ENCODE measurements at places on chromosomes 1 and 21.

DNA sequence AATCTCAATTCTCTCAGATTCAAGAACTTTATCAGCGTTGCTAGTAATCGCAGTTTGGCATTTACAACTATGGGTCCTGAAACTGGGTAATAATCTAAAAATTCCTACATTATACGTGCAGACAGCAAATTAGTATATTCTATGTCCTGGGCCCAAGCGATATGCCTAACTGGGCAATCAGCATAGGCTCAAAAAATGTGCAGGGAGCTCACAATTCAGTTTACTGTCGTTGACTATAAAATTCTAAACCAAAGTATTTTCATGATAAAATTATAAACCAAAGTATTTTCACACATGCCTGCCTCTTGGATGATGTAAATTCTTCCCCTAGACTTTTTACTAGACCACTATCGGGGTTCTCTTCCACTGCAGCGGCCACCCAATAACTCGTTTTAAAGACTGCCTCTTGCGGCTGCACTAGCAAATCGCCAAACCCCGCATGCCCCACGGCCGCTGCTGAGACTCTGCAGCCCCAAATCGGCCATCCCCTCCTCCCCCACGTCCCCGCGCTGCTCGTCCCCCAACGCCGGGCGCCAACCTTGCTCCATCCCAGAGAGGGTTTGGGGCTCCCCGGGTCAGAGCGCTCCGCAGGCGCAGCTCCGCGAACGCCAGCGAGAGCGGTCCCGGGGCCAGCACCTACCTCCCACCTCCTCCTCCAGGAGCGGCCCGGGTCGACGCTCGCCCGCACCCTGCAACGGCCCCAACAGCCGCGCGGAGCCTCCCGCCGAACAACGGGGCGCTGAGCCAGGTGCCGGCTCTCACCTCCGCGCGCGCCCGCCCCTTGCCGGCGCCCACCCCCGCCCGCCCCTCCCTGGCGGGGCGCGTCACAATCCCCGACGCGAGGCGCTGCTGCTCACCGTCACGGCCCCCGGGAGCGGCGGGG, 506 bp downstream of the SSX2IP start:
- DNase-seq, result no peak

- no peak for DNase-seq
These were observed 9.0 kb downstream of the DBT start for GRCh38 chr1:100240631-100241030.

- DNase-seq, result no peak
These were observed 265 bp downstream of the NRDC start for GRCh38 chr1:51878308-51878615.

GRCh38 chr21:38243732-38244406, 12.9 kb upstream of the KCNJ15 start:
- DNase-seq, result no peak

DNA sequence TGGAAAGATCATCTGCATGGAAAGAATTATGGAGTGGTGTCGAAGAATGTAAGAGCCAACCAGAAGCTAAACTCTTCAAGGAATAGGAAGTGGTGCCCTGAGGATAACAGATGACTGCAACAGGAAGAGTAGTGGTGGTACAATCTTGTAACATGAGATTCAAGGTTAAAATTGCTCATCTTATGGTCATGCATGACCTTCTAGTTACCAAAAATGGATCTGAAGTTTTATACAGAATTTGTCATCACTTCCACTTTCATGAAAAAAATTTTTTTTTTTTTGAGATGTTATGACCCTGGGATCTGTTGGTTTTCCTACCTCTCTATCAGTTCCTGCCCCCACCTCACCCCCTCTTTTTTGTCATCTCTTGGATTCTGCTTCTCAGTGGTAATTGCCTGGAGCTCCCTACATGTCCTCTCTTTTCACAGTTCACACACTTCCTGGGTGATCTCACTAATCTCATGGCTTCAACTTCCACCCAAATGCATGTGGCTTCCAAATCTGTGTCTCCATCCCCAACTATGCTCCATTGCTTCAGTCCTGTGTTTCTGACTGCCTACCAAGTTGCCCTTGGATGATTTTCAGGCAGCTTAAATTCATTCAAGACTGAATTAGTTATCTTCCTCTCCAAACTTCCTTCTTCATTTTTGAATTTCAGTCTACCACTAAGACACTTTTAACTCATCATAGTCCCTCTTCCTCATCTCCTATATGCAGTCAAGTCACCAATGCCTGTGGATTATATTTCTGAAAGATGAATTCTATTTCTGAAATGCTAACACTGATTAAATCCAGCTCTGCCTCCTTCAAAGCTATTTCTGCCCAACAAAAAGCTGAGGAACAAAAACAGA, 48.4 kb downstream of the SLAMF6 start:
- no peak for DNase-seq

DNA sequence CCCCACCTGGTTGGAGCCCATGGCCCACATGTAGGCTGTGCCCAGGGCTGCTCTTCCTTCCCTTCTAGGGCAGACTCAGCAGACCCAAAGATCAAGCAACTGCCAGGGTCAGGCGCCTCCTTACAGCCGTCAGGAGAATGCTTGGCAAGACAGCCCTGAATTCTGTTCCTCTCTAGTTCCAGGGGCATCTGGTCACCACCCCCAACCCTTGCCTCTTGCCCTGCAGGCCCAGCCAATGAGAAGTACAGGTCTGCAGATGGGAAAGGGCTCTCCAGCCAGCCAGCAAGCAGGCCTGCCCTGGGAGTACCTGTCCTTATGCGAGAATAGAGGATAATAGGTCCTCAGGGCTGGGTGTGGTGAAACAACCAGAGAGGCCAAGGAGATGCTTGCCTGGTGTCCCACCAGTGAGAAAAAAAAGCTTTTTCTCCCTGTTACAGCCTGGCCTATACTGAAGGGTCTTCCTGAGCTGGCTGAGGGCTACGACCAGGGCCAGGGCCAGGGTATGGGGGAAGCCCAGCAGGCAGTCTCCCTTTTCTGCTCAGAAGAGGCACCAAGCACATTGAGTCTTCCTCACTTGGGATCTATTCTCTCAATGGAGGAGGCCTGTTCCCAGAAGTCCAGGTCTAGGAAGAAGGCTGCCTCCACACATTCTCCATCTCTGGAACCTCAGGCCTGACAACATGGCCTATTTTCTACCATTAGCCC, 31.4 kb downstream of the NAV1 start:
- DNase-seq, result no peak

DNA sequence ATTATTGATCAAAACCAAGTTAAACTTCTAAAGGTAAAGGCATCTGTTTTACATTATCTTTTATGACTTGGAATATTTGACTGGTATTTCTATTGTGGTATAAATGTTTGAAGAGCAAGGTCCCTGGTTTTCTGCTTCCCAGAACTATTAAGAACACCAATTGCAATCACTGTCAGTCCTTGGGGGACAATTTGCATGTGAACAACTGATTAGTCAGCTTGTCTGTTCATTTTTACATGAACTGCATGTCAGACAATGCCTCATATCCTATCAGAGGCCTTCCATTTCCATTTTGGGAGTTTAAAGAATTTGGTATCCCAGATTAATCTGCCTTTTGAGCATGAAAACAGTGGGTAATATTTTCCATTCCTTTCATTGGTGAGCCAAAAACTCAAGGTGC, 654.9 kb upstream of the USP24 start:
- DNase-seq, result no peak

DNA sequence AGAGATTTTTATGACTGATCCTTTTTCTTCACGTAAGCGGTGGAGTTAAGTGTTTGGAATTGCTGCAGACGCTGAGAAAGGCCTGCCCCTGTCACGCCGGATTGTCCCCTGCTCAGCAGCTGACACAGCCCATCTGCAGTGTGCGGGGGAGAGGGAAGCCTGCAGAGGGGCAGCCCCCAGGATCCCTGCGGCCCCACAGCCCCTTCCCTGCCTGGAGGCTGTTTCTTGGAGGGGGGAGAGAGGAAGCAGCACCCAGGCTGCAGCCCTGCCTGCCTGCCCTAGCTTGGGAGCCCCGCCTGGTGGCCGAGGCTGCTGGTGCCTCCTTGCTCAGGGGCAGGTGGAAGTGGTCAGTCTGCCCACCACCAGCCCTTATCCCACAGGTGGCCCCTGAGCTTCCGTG, 50.7 kb downstream of the PRDM16 start:
- no peak for DNase-seq
